Activated CD4-positive, alpha-beta T cell treated with anti-CD3 and anti-CD28 coated beads, Interleukin-2, amount 50 U/mL, for 24 hours (primary cell): ENCODE measurements at places on chromosomes 6 and 20.

GRCh38 chr6:151437401-151437800 lies 14.5 kb downstream of the RMND1 start:
- no peak for DNase-seq

DNA sequence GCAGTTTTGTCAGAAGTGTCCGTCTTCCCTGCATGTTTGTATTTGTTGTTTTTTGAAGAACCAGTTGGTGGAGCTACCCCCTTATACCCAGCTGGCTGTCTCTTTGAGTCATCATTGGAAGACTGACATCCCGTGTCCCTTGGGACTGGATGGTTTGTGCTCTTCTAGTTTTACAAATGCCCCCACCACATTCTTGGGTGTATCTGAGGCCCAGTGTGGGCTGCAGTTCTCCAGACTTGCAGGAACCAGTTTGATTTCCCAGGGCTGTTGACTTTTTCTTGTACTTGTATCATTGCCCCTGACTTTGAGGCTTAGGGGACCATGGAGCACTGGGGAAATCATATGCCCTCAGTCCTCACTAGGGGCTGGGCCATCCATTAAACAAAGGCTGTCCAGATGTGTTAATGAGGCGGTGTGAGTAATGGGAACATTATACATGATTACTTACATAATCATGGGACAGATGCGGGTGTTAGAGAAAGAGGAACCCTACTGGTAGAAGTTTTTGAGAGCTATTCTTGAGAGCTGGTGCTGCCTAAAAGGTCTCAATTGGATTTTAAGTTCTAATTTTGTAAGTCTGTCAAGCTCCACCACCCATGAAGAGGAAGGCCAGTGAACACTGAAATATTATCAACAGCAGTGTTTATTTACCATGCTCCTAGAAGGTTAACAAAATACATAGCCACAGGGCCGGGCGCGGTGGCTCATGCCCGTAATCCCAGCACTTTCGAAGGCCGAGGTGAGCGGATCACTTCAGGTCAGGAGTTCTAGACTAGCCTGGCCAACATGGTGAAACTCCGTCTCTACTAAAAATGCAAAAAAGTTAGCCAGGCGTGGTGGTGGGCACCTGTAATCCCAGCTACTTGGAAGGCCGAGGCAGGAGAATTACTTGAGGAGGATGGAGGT lies 8.5 kb downstream of the JARID2 start:
- DNase-seq: no peak

DNA sequence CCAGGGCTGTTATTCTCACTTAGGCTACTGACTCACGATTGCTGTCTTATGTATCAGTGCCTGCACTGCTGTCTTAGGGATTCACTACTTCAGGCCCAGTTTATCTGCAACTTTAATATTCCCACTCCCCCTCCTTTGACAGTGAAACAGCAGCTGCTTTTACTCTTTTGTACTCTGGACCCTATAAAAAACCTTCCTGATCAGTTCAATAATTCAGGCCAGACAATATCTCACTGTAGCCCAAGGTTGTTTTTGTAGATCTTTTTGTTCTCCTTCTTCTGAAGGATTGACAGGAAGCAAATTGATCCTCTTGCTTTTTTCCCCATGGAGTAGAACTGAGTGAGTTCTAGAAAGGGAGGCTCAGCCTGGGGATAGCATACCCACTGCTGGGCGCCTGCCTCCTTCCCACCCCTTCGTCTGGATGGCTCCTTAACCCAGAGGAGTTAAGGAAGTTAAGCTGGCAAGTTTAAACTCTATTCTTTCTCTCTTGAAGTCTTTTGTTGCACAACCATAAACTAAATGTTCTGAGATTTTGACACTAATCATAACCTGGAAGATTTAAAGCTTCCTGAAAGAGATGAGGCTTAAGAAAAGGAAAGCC lies 22.0 kb upstream of the EYS start:
- no peak for DNase-seq

DNA sequence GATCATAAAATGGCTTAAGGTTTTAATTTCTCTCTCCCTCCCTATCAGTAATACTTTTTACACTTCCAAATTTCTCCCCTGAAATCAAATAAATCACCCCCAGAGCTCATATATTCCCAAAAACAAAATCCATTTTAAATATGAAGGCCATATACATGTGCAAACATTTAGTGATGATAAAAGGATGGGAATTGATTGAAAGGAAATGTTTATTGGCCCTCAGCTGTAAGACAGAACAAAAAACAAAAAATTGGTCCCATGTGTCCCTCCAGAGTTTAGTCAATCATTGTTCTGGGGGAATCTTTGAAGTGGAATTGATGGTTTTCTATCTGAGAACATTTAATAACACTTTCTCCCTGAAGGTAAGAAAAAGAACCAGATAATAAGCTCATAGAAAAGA lies 91.7 kb downstream of the COL12A1 start:
- no peak for DNase-seq

GRCh38 chr20:59143326-59143725 lies 20.3 kb upstream of the ZNF831 start:
- DNase-seq: no peak

DNA sequence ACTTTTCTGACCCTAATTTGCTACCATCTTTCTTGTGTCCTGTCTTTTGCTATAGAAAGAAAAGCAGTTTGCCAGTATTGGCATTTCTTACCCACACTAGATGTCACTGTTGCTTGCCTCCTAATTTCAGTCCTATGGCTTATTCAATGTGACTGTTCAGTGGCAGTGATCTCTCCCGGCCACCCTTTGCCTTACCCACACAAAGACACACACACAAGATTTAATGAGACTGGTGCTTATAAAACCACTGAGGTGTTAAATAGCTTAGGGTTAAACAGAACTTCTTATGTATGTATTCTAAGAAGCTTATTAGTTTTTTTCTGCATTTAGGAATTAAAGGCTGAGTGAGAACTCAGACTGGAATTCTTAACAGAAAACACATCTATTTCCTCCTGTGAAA lies 233.6 kb upstream of the ASCC3 start:
- DNase-seq: no peak

- DNase-seq: no peak
These were observed 1.1 kb upstream of the SAMD5 start for GRCh38 chr6:147507162-147508041.

DNA sequence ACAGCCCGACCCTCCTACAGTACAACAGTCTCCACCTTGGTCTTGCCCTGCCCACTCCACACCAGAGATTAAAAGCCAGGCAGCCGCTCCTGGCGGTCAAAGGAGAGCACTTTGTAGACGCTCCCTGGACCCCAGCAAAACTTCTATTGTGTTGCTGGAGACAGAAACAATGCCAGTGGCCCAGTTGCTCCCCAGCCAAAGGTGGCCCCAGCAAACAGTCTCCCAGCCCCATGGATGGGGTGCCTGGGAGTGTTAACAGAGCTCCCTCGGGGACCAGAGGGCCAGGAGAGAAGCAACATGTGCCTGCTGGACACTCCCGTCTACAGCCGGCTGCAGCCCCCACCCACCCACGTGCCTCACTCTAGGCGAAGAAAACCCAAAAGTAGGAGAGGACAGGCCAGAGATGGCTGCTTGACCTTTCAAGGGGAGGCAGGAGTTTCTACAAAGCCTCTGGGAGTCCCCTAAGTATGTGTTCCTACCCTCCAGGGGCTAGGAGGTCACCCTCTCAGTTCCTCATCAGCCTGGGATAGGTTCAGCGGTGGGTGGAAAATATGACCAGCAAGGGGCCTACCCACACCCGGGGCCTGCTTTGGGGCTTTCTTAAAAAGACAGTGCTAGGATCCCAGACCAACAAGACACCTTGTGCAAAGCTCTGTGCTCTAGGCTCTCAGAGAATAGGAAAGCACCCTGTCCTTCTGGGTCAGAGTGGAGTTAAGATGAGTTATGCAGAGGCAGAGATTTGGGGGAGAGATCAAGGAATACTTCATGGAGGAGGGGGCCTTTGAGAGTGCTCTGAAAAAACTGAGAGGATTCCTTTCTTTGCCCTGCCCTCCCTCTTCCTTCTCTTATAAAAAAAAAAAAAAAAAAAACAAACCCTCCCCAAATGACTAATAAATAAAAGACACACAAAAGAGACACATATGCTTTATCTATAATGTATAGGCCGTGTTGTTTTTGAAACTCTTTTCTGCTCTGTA lies 19.0 kb upstream of the PREX1 start:
- no peak for DNase-seq

GRCh38 chr6:26657256-26657655 lies 2.3 kb downstream of the ZNF322 start:
- no peak for DNase-seq

DNA sequence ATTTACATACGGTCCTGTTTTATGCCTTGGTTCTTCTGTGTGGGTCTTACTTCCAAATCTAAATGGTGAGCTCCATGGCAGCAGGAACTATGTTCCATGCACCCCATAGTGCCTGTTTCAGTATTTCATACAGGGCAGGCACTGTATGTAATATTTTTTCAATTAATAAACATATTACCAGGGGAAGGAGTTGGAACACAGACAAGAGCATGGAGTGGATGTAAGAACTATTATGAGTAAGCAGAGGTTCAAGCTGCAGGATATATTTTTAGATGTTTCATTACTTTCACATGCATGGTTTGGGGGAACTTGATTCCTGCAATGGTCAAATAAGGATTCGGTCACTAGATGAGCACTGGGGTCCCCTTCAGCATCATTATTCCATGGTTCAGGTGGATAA lies 108.3 kb downstream of the KIF13A start:
- DNase-seq: no peak

GRCh38 chr20:22268675-22269074 lies 315.7 kb downstream of the FOXA2 start:
- no peak for DNase-seq

DNA sequence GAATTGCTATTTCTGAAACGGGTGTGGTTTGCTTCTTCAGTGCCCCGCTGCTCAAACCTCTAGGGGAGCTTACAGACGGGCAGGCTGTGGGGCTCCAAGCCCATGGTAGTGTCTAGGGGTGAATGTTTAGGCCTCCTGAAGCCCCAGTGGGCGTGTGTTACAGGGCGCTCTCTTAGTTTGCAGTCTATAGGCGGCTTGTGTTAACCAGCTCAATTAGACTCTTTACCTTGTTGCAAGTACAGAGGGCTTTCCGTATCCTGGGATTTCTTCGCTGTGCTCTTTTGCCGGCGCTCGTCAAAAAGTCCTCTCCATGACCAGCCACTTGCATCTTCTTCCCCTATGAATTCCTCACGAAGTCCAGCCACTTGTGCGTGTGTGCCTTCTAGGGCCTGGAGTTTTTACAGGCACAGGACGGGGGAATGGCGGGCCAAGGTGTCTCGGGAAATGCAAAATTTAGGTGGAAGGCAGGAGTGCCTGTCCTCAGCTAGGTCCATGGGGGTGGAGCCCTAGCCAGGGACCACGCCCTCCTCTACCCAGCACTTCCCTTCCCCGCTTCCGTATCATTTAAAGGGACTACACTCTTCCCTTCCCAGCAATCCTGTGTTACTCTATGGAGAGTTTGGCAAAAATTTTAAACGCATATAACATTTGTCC lies 94.5 kb downstream of the HTR1B start:
- no peak for DNase-seq

GRCh38 chr6:2911171-2911570 lies 8.1 kb upstream of the SERPINB9 start:
- DNase-seq: no peak
